ENCODE measurements at places on chromosomes 6 and 20.

GRCh38 chr6:10532392-10532791 is 11.2 kb downstream of the GCNT2 start:
- DNase-seq: no peak

- no peak for DNase-seq
Observed at GRCh38 chr20:57408131-57408530, 16.9 kb downstream of the RBM38 start.

GRCh38 chr20:64137598-64138031 is 26.6 kb upstream of the MYT1 start:
- DNase-seq: no peak

- no peak for DNase-seq
Observed at GRCh38 chr20:14538433-14538832, 201.0 kb upstream of the FLRT3 start.

- no peak for DNase-seq
Observed at GRCh38 chr20:35555951-35556645, 14.2 kb downstream of the ERGIC3 start.

GRCh38 chr6:11663519-11663918 is 115.1 kb downstream of the ADTRP start:
- DNase-seq: no peak

GRCh38 chr6:22821664-22822320 is 252.4 kb downstream of the HDGFL1 start:
- DNase-seq: no peak

DNA sequence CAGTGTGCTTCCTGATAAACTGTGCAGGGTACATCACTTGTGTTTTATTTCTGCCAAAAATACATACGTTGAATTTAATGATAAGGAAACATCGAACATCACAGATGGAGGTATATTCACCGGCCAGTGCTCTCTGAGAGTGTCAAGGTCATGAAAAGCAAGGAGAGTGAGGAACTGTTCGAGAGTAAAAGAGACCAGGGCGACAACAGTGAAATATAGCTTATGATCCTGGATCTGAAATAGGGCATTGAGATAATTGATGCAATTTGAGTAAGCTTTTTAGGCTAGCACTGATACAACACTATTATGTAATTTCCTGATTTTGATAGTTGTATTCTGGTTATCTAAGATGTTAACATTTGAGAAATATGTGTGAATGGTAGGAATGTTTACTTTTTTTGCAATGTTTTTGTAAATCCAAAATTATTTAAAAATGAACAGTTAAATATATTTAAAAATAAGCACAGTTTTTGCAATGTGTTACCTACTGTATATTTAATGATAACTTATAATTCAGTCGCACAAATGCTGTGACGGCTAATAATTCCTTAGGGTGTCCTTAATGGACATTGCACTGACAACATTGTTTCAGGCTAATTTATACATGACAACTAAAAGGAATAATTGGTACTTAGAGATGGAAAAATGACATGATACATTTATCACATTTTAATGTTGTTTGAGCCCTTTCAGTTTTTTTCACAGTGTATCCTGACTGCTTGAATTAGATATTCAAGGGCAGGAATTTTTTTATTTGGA is 9.9 kb downstream of the RAB32 start:
- DNase-seq: no peak

DNA sequence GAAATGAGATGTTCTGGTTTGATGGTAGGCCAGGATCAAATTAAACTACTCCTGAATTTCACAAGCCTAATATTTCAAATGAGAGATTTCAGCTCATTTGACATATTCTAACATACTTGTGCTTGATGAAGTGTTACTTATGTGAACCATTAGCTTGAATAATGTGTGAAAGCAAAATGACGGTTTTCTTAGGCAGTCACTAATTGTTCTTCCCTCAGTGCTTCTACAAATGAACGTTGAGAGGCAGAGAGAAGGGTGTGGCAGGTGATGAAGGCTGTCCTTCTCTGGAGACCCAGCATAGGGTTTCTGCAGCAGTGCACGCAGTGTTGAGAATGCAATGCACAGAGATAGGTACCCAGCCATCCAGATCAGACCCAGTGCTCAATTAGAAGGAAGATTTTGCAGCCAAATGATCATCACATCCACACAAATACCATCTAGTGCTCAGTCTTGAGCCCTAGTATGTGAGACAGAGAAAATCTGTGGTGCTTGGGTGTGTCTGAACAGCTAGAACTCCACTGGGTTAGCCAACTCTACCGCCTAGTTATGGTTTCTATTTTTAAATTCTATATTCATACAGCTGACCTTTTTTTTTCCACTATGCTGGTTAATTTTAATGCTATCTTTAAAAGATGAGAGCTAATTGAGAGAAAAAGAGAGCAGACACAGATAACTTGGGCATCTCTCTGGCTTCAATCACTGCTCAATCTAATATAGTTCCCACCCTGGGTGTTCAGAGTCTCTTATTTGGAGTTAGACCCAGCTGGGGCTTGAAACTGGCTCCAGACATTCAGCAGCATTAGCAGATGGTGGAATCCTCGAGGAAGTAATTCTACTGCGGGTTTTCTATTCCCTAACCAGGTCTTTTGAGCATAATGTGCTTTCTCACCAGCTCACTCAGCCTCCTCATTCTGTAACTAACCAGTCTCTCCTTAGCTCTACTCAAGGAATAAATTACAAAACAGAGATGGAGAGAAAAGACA is 4.4 kb upstream of the MYLIP start:
- DNase-seq: no peak

DNA sequence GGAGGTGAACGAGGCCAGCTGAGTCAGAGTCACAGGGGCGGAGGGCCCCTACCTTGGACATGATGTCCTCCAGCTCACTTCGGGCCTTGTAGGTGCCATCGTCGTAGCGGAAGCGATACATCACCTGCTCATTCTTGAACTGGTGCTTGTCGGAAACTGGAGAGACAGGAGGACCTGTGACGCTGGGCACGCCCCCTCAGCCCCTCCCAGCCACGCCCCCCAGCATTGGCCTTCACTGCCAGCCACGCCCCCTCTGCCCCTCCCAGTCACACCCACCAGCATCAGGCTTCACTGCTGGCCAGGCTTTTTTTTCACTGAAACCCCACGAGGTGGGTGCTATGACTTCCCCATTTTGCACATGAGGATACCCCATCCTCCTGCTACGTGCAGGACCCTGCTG is 148.2 kb downstream of the PREX1 start:
- DNase-seq: no peak

DNA sequence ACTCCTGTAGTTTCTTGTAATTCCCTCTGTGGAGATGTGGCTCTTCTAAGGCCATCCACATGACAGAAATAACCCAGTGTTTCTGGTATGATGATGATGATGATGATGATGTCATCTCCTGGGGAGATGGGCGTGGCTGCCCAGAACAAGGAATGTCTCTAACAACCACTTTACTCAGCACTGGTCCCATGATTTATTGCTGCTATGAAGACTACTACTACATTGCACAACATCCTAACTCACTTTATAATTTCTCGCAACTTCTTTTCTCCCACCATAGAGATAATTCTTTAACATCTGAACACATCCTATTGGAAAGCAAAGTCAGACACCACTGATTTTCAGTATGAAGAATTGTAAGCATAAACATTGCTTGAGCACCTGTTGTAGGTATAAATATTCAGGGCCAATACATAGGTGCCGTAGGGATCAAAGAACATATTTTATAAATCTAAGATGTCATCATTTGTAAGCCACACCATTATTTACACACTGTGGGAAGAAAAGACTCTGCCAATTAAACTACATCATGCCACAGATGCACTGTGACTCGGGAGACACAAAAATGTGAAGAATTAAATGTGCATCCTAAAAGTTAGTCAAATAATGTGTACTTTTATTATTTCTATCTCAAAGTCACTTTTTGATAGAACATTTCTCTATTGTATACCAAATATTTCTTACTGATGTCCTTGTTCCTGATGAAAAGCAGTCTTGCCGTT is 6.4 kb downstream of the TPMT start:
- no peak for DNase-seq

All from stimulated activated CD8-positive, alpha-beta memory T cell treated with anti-CD3 and anti-CD28 coated beads, Interleukin-7, amount 100 ng/mL, for 4 hours (primary cell).